ENCODE measurements at places on chromosomes 3 and 15.

DNA sequence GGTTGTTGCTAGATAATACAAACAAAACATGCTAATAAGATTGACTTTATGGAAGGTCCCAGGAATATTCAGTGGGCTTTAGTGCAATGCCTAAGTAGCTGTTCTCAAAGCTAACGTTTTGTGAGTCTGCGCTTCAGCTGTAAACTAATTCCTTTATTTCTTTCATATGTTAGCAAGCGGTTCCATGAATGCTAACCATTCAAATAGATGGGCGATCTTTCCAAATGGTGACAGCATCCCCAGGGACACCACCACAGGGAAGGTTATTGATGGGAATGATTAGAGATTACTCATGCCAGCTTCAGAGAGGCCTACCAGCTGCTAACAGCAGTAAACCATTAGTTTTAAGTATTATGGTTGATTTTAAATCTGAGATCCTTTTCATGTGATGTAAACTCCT is 405.7 kb upstream of the MCTP2 start:
- DNase-seq: no peak

- no peak for DNase-seq
Measured at GRCh38 chr3:123093696-123094095, 26.9 kb downstream of the PDIA5 start.

- no peak for DNase-seq
Measured at GRCh38 chr3:15223685-15224572, 17.9 kb downstream of the CAPN7 start.

- DNase-seq: no peak
Measured at GRCh38 chr3:157409516-157409915, 27.1 kb upstream of the PTX3 start.

DNA sequence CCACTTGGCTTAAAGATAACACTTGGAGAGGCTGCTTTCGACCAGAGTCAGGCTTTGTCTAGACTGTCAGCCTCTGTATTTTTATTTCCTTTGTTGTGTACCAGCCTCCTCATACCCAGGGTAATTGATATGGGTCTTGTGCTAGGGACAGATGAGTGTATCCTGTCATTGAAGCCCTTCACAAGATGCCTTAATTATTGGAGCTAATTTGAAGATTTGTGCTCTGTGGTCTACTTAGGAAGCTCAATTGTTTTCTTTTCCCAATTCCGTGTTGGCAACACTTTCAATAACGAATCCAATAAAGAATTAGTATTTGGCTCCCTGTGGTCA is 60.5 kb upstream of the DPH6 start:
- DNase-seq: no peak

DNA sequence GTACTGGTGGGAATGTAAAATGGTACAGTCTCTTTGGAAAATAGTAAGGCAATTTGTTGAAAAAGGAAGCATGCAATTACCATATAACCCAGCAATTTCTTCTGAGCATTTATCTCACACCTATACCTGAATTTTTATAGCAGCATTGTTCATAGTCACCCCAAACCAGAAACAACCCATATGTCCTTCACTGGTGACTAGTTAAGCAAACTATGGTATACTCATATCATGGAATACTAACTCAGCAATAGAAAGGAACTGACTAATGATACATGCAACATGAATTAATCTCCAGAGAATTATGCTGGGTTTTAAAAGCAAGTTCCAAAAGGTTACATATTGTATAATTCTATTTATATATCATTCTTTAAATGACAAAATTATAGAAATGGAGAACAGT is 60.2 kb downstream of the TRAT1 start:
- no peak for DNase-seq

DNA sequence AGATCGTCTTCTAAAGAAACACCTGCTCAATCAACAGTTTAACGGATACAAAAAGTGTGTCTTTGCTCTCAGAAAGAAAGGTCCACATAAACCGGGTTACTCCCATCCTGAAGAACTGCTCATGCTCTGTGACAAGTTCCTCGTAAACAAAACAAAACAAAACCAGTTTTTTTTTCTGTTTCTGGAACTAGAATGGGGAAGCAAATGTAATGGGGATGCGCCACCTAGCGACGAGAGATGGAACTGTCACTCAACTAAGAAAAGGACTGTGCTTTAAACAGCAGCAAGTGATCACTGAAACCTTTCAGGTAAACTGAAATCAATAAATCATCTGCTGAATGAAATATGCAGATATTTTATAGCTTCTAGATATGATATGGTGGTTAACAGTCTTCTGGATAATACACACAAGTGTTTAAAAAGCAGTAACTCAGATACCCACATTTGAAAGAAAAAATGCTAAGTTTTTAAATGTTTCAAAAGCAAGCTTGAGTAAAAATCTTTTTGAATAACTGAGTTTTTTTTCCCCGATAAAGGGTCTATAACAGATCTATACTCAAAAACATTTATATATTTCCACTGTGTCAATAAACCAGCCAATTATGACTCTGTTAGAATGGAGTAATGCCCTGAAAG is 10.9 kb downstream of the TM2D3 start:
- peak; percentile 76 for DNase-seq

DNA sequence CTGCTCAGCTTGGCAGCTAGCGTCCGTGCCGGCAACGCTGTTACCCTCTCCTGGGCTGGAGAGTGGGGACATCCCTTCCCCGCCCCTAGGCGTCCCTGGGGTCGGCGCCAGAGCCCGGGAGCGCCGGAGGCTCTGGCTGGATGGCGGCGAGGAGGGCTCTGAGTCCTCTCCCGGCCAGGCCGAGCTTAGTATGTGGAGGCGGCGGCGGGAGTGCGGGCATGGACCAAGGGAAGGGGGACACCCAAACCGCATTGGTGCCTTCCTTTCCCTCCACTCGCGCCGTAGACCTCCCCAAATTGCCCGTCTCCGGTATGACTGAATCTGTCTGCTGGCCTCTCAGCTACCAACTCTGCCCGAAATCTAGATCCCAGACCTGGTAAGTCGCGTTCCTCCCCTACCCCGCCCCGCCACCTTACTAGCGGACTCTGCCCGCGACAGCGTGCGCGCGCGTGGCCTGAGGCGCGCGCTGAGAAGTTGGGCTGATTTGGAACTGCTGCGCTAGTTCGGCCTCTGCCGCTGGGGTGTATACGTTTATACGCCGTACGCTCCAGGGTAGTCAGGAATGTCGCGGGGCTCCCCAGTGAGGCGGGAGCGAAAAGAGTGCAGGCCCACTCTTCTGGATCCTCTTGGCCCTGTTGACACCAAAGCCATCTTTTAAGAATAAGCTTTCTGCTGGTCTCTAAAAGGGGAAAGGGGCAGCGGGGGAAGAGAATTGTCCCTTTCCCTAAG is 12.2 kb downstream of the ZIC1 start:
- DNase-seq: no peak

- peak; percentile 31 for DNase-seq
Measured at GRCh38 chr3:15360788-15361493, 28.6 kb upstream of the SH3BP5 start.

- DNase-seq: no peak
Measured at GRCh38 chr3:122609798-122610559, 32.5 kb downstream of the PARP15 start.

- no peak for DNase-seq
Measured at GRCh38 chr3:151909681-151910405, 36.4 kb downstream of the SUCNR1 start.

- DNase-seq: no peak
Measured at GRCh38 chr3:153957421-153957820, 163.8 kb upstream of the ARHGEF26 start.

DNA sequence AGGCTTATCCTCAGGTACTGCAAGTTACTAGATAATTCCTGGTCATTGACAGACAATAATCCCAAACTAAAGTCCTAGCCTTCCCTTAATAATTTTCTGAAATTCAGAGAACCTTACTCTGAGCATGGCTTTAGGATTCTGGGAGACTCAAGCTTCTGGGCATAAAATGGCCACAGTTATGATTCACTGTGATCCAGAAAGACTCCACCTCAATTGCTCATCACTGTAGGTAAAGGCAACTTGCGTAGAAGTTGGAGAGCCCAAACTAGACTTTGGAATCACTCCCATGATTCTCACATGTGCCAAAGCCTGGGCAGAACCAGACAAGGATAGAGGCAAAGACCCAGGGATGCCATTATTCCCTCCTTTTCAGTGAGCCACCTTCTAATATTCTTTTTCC is 195.3 kb downstream of the OSBPL10 start:
- no peak for DNase-seq

DNA sequence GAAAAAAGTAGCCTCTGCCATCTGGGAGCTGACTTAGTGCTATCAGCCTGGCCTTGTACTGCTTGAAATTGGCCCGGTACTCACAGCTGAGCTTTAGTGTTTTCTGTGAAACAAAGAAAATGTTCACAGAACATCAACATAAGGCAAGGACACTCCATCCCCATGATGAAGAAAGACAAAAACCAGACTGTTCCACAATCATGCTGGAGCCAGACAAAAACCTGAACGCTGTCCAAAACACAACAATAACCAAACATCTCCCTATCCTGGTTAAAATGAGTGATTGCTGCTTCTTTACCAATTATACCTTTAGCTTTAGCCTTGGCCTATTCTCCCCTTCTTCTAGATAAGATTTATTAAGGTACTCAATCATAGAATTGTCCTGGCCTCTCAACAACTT is 153.9 kb downstream of the CPNE4 start:
- no peak for DNase-seq

DNA sequence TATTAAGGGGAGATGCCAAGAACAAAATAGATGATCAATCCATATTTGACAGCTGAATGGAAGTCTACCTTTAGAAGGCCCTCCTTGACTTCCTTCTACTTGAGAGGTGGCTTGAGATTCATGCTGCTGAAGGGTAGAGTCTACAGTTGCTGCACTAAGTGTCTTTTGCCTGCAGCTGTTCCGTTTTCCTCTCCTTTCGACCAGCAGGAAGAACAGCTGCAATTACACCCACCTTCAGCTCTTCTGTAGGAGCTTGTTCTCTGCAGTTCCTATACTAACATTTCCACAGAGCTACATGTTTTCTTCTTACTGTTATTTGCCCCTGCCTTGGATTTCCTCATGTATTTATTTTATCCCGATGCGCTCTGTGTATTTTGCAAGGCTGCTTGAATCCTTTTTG is 79.1 kb downstream of the ARRDC4 start:
- no peak for DNase-seq

- DNase-seq: no peak
Measured at GRCh38 chr3:9986230-9986725, 363 bp downstream of the EMC3 start.

DNA sequence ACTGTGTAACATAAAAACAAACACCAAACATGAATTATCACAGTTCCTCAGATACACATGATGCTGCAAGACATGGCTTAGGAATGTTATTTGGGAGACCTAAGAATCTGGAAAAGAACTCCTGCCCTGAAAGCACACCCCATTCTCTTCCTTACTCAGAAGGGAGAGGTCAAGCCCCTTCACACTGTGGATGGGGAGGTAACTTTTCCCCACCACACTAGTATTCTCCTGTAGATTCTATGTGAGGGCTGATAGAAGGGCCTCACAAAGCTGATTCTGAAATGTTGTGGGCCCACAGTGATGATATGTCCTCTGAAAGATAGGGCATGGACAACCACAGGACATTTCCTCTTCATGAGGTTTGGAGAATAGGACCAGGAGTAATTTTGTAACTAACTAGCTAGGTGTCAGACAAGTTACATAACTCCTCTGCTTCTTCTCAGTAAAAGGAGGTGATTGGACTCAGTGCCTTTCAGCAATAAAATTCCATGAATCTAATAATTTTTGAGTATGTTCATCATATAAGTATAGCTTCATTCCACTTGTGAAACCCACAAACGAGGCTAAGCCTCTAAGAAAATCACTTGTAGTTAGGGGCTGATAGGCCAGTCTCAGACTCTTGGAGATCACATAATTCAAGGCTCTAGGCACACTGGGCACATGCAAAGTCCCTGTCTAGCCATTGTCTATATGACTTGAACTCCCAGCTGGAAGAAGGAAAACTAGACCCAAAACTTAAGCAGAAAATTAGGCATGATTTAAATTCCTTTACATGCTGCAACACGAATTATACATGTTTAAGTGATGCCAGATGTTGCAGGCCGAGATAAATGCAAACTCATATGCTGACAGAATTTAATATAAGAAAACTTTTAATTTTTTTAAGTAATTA is 7.5 kb downstream of the PTX3 start:
- DNase-seq: no peak

DNA sequence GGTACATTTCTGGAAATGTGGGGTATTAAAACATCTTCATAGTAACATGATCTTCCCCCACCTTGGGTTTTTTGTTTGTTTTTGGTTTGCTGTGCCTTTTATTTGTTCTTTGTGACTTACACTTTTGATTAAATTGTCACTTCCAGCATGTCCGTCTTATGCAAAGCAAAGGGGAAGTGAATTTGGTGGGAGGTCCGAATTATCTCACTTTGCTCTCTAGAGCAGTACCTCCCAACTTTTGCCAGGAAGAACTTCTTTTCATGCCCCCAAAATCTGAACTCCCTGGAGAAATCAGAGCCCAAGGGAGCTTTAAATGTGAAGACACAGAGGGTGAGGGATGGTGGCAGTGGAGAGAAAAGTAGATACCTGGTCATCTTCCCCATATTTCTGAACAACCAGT is 173.1 kb downstream of the IL5RA start:
- DNase-seq: no peak

- no peak for DNase-seq
Measured at GRCh38 chr3:86785386-86785785, 205.6 kb downstream of the VGLL3 start.

GRCh38 chr3:188199386-188199785 is 45.4 kb downstream of the LPP start:
- DNase-seq: no peak

DNA sequence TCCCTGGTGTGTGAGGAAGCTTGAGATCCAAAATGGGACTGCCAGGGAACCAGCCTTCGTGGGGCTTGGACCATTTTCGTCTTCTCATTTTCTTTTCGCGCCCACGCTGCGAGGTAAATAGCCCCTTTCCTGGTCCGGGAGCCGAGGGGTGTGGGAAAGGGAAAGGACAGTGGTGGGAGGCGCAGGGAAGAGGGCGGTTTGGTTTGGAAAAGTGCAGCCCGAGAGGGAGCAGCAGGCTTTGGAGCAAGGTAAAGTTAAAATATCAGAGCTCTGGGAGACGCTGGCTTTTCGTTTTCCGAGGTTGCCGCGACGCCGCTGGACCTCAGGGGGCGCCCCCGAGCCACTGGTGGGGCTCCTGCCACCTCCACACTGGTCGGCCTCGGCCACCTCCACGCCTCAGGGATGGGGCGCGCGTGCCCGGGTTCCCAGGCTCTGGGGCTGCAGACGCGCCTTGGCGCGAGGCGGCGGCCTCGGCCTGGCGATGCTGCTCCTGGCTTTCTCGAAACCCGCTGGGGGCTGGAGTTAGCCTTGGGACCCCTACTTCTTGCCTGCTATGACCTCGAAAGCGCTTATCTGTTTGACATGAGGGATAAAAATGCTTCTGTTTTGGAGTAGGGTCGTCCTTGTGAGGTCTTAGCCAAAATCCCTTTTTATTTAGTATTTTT is 3.2 kb downstream of the PTPRG start:
- peak; percentile 76 for DNase-seq

DNA sequence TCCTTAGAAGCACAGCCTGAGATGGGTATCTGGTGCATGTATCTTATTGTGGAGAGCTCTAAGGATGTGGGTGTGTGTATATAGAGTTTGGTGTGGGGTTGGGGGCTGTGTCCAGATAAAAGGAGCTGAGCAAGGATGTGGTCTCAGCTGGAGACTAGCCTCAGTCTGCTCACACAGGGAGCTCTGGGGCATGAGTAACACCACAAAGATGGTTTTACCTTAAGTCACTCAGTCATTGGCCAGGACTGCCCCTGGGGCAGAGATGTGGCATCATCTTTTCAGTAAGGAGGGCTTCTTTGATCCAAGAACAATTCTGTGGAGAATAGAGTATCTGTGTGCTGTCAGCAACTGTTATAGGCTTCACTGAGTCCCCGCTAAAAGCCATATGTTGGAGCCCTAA is 163.4 kb upstream of the NUDT16 start:
- no peak for DNase-seq
